ENCODE measurements at places on chromosomes 3 and 15. TPM values are rescaled to one million over a fixed set of nuclear protein-coding genes. Genes with fewer than 3 reads are reported as not detected.

Gene ATP10A
- 0.78 TPM for total RNA-seq

Gene LSAMP
- 47.3 TPM for total RNA-seq

Gene GOLGA8G
- total RNA-seq = not detected

Gene PLSCR1
- 11.9 TPM for total RNA-seq

Gene ENTPD3
- 1.6 TPM for total RNA-seq

Gene TRIM42
- total RNA-seq = not detected

Measured in occipital lobe (tissue), 3 donors.